ENCODE measurements at places on chromosomes 7 and 10.

DNA sequence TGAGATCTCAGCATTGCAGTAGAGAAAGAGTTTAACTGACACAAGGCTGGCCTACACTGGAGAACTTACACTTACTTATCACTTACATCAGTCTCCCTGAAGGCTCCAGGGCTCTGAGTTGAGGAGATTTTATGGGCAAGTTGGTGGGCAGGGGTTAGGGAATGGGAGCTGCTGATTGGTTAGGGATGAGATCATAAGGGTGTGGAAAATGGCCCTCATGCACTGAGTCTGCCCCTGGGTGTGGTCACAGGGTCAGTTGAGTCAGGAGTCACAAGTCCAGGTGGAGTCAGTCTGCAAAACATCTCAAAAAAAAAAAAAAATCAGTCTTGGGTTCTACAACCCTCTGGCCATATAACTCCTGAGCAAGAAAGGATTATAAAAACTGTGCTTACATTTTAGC is 60.5 kb downstream of the PPP1R17 start:
- DNase-seq, result no peak

- DNase-seq, result no peak
Measured at GRCh38 chr7:74674166-74674565, 16.6 kb downstream of the GTF2I start.

GRCh38 chr10:122636953-122637352 is 62.7 kb downstream of the C10orf120 start:
- DNase-seq, result no peak

DNA sequence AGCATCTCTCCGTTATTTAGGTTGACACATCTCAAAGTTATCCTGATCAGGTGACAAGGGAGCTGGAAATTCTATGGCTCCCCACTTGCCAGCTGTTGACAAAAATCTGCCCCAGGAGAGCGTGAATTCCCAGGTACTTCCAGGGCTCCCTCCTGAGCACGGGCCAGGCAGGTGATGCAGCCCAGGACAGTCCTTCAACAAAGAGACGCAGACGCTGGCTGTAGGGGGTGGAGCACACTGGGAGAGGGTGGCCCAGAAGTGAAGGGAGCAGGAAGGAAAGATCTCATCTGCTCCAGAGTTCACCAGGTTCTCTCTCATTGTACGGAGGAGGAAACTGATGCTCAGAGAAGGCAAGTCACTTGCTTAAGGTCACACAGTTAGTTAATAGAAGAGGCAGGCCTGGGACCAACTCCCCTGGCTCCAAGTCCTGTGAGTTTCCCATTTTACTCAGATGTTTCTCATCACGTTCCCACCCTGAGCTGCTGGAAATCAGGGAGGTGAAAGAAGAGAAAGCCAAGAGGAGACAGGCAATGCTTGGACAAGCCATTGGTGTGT is 41.0 kb upstream of the CHST3 start:
- DNase-seq, result no peak

- no peak for DNase-seq
Measured at GRCh38 chr7:30038196-30038980, 10.2 kb downstream of the PLEKHA8 start.

GRCh38 chr7:7226407-7226806 is 44.1 kb downstream of the C1GALT1 start:
- no peak for DNase-seq

DNA sequence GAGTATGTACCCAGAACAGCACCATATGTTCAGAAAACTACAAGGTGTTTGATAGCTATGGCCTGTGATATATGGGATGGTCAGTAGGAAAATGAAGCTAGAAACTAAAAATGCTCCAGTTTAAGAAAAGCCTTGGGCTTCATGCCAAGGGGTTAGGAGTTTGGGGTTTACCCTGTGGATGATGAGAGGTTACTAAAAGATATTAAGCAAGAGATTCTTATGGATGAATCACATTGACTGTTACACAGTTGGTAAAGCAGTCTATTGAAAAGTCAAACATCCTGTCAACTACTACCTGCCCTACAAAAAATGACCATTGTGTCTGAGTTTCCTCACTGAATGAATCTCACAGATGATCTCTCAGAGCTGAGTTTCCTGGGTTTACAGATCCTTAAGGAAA is 166.2 kb upstream of the INHBA start:
- no peak for DNase-seq

- DNase-seq, result no peak
Measured at GRCh38 chr7:106048706-106049020, 63.4 kb downstream of the SYPL1 start.

GRCh38 chr10:26440088-26440470 is 1.9 kb downstream of the APBB1IP start:
- no peak for DNase-seq

DNA sequence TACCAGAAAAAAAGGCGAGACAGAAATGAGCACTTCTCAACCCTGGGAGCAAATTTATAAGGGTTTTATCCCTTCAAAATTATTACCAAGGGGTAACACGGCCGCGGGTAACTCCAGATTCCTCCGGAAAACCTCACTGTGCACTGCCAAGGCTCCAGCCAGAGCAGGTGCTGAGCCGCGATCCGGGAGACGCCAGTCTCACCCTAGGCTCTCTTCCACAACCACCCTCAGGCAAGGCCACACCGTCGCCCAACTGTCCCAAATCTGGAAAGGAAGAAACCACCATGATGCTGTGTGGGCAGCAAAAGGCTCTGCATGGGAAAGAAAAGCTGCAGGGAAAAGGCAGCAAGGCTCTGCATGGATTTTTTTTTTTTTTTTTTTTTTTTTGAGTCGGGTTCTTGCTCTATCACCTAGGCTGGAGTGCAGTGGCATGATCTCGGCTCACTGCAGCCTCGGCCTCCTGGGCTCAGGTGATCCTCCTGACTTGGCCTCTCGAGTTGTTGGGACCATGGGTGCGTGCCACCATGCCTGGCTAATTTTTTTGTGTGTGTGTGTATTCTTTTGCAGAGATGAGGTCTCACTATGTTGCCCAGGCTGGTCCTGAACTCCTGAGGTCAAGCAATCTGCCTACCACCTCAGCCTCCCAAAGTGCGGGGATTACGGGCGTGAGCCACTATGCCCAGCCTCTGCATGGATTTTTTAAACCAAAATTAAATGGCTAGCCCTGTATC is 39.0 kb downstream of the MAD1L1 start:
- no peak for DNase-seq

DNA sequence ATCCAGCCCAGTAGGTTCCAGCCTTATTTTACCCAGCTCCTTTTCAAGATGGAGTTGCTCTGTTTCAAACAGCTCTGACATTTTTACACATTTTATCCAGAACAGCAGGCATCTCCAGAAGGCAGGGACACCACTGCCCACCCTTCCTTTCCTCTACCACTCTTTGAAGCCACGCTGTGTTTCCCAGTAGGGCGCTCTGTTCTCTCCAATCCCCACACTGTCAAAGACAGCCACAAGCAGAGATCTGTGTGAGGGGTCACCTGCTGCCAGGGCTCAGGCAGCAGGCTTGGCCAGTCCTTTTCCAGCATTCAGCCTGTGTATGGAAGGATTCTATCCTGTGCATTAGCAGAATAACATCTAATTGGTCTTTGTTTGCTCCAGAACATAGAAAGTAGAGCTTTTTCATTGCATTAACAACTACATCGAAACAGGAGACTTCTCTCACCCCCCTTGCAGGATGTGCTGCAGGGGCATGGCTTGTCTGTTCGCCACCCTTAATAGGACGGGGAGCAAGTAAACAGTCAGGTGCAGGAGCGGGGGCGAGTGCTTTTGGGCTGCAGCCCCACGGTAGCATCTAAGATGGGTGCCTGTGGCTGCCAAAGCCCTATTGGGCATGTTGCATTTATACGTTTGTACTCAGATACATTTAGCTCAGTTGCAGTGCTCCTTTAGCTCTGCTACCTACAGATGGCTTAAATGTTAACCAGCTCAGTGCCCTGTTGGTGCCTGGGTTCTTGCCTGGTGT is 326.1 kb downstream of the GALNT17 start:
- no peak for DNase-seq

DNA sequence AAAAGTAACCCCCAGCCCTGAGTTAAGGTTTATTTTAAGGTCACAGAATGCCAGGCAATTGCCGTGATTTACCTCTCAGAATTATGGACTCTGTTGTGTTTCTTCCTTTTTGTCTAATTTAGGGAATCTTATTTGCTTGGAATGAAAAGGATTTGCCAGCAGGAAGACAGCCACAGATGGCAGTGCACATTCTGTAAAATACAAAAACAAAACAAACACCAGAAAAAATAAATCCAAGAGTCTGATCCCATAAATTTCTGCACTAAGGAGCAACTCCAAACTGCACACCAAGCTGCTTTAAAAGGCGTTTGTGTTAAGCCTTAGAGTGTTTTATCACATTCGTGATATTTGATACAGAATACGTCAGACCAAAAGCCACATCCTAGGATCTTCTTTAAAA is 199.0 kb upstream of the C7orf33 start:
- no peak for DNase-seq

GRCh38 chr10:63976538-63976937 is 455.3 kb downstream of the REEP3 start:
- DNase-seq, result peak; percentile 56

DNA sequence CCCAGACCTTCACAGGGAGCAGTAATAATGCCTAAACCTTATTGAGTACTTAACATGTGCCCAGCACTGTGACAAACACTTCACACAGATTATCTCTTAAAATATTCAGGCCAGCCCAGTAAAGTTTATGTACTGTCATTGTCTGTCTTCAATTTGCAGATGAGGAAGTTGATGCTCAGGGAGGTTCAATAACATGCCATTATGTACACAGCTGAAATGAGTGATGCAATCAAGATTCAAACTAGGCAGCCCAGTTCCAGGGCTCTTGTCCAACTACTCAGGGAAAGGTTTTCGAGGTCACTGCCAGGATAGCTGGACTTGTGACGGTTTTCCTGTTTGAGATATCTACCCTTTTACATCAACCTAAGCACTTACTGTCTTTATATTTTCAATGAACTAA is 56.1 kb downstream of the AUTS2 start:
- no peak for DNase-seq

DNA sequence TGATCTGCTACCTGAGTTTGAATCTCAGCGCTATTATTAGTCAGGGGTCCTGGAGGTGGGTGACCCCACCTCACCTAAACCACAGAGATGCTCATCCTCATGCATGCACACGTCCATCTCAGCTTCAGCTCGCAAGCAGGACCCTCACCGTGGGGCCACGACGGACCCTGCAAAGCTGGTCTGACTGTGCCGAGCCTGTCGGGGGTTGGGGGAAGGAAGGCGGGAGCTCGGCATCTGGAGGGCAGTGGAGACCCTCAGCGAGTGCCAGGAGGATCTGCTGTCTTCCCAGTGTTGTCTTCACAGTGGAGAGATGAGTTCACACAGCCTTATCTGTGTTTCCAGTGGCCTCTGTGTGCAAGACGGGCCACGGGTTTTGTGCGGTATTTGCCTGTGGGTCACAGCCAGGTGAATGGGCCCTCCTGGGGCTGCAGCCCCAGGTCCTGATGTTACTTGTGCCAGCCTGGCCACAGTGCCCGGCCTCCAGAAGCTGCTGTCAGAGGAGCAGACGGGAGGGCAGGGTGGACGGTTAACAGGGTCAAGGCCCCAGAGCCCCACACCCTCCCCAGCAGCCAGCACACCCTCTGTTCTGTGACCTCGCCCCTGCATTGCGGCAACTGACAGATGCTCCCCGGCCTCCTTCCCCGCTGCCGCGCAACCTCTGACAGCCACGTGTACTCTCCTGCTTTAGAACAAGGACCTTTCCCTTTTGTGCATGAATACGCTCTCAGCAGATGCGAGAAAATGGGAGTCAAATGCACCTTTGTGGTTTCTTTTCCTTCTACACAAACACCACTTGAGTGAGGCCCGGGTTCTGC is 528.8 kb downstream of the DNAJB6 start:
- no peak for DNase-seq

DNA sequence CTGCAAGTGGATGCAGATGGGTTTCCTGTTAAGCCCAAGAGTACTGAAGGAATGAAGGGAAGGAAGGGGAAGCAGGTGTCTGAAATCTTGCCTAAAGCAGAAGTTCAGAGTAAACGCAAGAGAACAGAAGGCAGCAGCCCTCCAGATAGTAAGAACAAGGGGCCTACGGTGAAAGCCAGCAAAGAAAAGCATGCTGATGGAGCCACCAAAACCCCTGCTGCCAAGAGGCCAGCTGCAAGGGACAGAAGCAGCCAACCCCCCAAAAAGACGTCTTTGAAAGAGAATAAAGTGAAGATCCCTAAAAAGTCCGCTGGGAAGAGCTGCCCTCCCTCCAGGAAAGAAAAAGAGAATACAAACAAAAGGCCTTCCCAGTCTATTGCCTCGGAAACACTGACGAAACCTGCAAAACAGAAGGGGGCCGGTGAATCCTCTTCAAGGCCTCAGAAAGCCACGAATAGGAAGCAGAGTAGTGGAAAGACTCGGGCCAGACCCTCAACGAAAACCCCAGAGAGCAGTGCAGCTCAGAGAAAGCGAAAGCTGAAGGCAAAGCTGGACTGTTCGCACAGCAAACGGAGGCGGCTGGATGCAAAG is 152.5 kb downstream of the LCOR start:
- no peak for DNase-seq

- no peak for DNase-seq
Measured at GRCh38 chr10:7895699-7896090, 77.4 kb downstream of the TAF3 start.

- peak; percentile 85 for DNase-seq
Measured at GRCh38 chr7:149456506-149457421, 4.1 kb downstream of the ZNF777 start.

DNA sequence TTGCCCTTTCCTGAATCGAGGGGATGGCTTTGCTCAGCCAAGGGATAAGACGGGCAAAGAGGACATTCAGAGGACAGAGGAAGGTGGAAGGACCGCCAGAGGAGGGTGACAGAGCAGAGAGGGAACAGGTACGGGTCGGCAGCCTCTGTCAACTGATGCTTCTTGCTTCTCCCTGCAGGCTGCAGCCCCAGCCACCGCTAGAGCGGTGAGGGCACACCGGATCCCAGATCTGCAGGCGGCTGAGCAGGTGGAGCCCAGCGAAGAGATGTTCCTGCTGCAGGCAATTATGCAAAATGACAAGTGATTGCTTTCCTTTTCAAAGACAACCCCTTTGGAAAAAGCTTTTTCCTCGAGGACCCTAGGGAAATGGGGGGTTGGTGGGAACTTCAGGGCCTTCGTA is 181.9 kb upstream of the ANKRD30A start:
- no peak for DNase-seq

DNA sequence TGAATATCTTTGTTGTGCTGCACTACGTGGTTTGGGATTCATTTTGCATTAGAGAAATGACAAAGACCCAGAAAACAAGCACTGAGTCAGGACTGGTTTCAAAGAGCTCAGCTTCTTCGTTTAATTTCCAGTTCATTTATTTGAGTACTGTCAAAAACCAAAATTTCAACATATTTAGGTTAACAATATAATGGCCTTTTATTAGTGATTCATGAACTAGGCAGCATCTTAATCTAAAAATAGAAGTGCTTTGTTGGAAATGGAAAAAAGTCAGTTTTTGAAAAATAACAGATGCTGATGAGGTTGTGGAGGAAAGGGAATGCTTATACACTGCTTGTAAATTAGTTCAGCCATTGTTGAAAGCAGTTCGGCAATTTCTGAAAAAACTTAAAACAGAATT is 856.4 kb downstream of the LRMDA start:
- no peak for DNase-seq

GRCh38 chr10:91761721-91762120 is 36.5 kb upstream of the TNKS2 start:
- DNase-seq, result no peak

All from hematopoietic multipotent progenitor cell treated with erythropoietin and hydrocortisone succinate and interleukin-3 and kit ligand, for 8 days (in vitro differentiated cells).